T1000 (cell line): ENCODE measurements at places on chromosomes 2 and 18.

DNA sequence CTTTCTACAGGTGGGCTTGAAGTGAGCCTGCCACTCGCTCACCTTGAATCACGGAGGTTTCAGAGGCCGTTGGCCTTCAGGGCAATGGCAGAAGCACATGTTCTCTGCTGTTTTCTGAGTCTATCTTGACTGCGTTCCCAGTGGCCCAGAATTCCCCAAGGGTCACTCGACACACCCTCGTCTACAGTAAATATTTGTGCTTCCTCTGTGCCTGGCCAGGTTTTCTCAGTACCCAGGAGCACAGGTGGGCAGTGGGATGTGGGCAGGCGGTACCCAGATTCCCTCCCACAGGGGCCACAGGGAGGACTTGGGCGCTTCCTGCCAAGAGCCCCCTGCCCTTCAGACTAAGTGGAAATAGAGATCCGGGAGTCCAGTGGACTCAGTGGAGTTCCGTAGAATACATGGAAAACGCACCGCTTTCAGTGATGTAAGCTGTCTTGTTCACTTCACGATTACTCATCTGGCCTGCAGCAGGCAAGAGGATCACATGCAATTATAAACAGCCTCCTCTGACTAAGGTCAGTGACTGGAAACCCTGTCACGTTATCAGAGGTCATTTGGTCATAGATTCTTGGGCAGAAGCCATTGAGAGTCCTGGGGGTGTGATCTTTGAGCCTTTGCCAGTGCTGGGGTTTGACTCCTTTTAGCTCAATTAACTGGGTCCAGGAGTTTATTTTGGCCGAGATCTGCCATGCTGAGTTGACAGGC lies 179.8 kb downstream of the NEDD4L start:
- DNase-seq: peak; percentile 42

DNA sequence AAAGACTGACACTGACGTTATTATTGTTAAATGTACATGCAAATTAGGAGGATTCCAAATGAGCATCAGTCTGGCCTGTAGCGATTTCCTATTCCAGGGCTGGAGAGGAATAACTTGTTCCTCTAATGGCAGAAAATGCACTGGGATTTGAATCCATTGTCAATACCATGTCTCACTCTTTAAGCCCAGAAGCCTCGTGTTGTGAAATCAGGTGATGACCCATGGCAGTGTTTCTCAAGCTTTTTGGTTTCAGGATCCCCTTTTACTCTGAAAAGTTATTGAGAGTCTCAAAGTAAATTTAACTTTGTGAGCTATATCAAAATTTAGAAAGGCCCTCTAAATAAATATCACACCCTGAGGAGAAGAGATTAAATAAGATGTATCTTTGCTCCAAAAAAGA lies 279.2 kb downstream of the GALR1 start:
- no peak for DNase-seq

DNA sequence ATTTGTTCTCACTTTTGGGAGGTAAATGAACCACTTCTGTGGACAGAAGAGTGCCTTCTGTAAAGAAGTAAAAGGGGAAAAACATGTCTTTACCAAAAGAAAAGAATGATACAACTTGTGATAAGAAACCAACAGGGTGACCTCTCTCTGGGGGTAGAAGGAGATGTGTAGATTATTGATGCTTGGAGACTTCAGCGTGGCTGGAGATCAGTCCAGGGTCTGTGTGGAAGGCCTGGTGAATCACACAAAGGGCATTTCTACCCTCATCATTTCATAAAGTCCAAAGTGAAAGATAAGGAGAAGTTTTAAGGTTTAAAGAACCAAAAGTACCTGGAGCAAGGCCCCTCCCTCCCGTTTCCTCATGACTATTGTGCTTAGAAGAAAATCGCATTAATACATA lies 142.5 kb downstream of the NCK2 start:
- DNase-seq: no peak

DNA sequence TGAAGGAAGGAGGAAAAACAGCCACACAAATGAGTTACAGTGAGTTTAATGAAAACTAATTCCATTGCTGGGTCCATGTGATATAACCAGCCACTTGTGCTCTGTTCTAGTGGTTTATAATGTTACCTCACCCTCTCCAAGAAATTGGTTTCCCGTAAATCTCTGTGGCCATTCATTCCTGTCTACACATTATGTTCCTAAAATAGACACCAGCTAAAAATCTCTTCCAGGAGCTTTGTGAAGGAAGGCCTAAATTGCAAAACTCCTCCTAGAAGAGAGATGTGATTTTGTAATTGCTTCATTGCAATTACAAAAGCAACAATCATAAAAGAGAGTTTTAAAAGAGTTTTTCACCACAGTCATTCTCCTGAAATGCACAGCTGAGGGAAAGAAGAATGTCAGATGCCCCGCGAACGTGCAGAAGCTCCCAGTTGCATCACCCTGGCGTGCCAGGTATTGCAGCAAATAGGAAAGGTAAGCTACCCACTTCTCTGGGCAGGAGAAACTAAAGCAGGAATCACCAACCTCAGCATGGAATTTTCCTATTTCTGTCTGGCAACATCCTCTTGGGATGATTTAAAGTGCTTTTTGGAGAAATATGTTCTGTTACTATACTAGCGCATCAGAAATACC lies 1.7 kb downstream of the SCN1A start:
- no peak for DNase-seq

DNA sequence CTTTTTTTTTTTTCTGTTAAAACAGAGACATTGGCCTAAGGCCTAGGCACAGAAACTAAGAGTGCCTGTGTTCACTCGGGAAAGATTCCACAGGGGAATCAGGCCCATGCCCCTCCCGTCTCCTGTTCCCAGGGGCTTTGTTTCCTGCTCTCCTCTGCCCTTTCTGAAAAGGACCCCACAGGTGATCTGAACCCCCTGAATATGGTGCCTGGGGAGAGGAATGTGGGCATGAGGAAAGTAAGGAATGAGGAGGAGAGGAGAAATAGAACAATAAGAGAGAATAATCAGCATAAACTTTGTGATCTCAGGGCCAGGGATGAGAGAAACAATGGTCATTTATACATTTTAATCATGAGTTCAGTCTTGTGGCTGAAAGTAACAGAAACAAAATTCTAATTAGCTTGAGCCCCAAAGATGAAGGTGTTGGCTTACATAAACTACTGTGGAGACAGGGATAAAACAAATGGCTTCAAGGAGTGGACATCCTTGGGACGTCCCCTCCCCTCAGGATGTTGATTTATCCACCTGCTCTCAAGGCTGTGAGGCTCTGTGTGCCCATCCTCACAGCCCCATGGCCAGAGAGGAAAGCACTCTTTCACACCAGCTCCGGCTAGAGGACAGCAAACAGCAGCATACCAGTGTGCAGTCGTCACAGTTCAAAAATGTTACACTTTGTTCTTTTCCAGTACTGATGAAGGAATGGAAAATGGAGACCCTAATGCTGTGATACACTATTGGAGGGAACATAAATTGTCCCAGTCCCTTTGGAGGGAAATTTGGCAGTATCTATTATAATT lies 46.4 kb upstream of the MRPL33 start:
- DNase-seq: no peak

GRCh38 chr2:63651861-63652651 lies 63.3 kb downstream of the MDH1 start:
- no peak for DNase-seq

GRCh38 chr2:8244639-8245038 lies 437.2 kb upstream of the ID2 start:
- DNase-seq: no peak

GRCh38 chr2:134300585-134300984 lies 46.7 kb downstream of the MGAT5 start:
- DNase-seq: no peak

DNA sequence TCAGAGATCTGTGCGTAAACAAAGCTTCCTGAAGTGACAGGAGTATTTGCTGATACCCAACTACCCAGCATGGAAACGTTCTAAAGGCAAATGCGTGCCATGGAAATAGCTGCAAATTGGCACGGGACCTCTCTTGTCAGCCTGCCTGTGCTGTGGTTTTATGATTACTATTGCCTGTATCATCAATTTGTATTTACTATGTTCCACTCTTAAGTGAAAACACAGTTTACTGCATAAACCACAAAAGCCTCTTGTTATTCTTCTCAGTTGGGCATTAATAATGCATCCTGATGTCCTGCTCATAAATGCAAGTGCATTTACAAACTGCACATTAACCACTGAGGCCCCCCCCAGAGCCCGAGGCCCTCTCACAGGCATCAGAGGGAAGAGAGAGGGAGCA lies 196.6 kb upstream of the SLC35G4 start:
- no peak for DNase-seq

- peak; percentile 73 for DNase-seq
Observed at GRCh38 chr2:190718652-190719526, 70.0 kb downstream of the NAB1 start.

GRCh38 chr2:240644171-240644651 lies 18.9 kb downstream of the GPR35 start:
- DNase-seq: no peak

DNA sequence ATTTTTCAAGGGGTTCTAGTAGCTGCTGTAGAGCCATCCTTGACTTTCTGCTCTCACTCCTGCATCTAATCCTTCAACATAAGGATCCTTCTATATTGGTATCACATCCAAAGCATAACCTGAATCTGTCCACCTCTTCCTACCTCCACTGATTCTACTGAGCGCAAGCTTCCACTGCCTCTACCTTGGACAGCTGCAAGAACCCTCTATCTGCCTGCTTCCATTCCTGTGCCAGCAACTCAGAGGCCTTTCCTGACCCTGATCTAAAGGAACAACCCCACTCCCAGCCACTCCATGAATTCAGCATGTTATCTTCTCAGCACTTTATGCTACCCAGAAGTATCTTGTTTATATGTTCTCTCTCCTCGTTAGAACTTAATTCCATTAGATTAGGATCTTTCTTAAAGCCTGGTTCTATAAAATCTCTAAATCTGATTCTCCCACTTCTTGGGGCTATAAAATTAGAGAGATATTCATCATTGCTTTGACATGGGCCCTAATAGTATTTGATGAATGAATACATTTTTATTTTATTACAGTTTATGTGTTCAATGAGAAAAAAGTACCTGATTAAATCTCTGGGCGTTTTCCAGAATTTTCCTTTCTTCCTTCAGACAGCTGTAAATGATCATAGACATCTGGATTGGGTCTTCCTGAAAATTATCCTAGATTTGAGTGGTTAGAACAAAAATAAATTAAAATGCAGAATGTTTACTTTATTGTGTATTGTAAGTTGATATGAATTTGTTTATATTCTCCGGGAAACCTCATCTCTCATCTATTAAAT lies 6.8 kb downstream of the STAT1 start:
- DNase-seq: no peak

DNA sequence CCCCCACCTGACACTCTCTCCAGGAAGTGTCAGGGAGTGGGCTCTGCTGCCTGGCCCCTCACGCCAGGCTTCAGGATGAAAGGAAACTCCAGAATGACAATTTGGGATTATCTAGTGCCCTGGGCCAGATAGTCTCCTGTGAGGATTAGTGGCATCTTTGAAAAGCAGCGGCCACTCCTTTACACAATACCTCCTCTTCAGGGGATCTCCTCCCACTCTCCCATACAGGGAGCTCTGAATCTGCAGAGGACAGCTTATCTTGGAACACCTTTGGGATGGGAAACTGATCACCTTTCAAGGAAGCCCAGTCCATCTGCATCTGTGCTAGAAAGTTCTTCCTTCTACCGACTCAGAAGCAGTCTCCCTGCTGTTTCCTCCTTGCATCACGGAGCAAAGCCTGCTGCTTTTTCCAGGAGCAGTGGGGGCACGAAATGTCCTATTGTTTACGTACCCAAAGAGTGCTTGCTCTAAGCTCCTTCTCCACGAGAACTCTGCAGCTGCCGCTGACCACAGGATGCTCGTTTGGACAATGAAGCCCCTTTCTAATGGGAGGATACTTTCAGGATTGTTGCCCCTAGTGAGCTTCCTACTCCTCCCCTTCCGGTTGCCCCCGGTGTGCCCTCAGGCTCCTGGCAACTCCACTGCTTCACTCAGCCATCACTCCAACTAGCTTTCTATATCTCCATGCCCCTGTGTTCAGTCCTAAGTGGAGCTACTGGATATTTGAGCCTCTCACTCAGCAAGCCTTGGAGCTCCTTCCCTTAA lies 31.5 kb downstream of the SIX3 start:
- DNase-seq: no peak

DNA sequence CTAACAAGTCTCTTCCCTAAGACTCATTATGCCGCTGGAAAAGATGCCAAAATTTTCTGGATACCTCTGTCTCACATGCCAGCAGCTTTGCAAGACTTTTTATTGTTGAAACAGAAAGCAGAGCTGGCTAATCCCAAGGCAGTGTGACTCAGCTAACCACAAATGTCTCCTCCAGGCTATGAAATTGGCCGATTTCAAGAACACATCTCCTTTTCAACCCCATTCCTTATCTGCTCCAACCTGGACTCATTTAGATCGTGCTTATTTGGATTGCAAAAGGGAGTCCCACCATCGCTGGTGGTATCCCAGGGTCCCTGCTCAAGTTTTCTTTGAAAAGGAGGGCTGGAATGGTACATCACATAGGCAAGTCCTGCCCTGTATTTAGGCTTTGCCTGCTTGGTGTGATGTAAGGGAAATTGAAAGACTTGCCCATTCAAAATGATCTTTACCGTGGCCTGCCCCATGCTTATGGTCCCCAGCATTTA lies 26.3 kb downstream of the DHRS9 start:
- DNase-seq: peak; percentile 66

GRCh38 chr2:234949762-234950434 lies 1.9 kb upstream of the SH3BP4 start:
- peak; percentile 58 for DNase-seq

DNA sequence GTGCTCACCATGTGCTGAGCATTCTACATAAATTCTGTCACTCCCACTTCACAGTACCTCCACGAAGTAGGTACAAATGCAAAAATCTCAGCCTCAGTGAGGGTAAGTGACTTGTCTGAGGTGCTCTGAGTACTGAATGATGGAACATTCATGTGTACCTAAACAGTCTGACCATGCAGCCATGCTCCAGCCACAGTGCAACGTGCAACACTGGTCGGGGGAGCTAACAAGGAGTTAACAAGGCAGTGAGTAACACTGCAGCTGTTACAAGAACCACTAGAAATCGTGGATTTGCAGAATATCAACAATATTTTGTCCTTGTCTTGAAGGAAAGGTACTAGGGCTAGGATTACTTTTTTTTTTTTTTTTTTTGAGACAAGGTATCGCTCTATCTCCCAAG lies 36.6 kb upstream of the NDUFV2 start:
- no peak for DNase-seq

- no peak for DNase-seq
Observed at GRCh38 chr18:10457128-10457527, 2.7 kb downstream of the APCDD1 start.

- no peak for DNase-seq
Observed at GRCh38 chr18:48961547-48961946, 10.8 kb upstream of the SMAD7 start.

DNA sequence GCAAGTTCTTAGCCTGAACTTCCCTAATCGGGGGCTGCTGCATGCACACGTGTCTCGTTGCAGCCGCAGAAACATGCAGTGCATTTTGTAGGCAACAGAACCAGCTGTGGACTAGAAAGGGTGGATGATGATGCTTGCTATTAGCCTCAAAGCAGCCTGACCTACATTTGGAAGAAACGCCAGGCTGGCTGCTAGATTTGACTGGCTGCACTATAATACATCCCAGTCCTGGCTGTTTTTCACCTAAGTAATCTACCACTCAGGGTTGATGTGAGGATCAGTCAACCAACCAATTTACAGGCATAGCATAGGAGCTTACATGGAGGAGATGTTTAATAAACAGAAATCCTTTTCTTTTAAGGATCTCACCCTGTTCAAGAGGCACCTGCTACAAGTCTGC lies 56.4 kb upstream of the SPP2 start:
- DNase-seq: no peak
